ENCODE measurements at places on chromosomes 16 and 17.

DNA sequence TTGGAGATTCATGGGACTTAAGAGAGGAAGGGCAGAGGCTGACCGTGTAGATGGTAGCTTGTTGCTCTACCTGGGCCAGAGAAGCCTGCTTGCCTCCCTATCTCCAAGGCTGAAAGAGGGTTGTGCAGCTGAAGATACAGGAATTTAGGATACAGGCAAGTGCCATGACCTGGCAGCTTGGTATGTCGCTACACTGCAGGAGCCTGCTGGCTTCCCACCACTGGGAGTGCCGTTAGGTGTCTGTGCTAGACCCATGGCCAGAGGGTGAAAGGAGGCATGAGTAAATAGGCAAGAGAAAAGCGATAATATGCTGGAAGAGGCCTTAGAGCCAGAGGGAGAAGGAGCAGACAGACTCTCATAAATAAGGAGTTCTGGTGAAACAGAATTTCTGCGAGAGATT is 10.6 kb downstream of the NAA60 start:
- DNase-seq: no peak

- DNase-seq: no peak
Observed at GRCh38 chr16:88536971-88537751, 33.0 kb upstream of the ZC3H18 start.

DNA sequence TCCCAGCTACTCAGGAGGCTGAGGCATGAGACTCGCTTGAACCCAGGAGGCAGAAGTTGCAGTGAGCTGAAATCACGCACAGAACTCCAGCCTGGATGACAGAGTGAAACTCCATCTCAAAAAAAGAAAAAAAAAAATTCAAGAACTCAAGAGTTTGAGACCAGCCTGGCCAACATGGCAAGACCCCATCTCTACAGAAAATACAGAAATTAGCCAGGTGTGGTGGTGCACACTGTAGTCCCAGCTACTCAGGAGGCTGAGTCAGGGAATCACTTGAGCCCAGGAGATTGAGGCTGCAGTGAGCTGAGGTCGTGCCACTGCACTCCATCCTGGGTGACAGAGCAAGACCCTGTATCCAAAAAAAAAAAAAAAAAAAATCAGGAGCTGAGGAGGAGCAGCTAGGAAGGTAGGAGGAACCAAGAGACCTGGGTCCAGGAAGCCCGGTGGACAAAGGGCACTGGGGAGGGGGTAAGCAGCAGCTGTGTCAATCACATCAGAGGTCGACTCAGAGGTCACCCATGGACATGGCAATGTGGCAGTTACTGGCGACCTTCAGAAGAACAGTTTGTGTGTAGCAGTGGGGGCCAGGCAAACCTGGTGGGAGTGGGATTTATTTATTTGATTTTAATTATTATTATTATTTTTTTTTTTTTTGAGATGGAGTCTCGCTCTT is 11.1 kb upstream of the PRM1 start:
- no peak for DNase-seq

GRCh38 chr16:1275791-1276579 is 20.1 kb downstream of the TPSD1 start:
- DNase-seq: no peak

- DNase-seq: no peak
Observed at GRCh38 chr16:14050291-14051027, 20.7 kb upstream of the MRTFB start.

- DNase-seq: no peak
Observed at GRCh38 chr17:17303847-17304490, 796 bp downstream of the NT5M start.

DNA sequence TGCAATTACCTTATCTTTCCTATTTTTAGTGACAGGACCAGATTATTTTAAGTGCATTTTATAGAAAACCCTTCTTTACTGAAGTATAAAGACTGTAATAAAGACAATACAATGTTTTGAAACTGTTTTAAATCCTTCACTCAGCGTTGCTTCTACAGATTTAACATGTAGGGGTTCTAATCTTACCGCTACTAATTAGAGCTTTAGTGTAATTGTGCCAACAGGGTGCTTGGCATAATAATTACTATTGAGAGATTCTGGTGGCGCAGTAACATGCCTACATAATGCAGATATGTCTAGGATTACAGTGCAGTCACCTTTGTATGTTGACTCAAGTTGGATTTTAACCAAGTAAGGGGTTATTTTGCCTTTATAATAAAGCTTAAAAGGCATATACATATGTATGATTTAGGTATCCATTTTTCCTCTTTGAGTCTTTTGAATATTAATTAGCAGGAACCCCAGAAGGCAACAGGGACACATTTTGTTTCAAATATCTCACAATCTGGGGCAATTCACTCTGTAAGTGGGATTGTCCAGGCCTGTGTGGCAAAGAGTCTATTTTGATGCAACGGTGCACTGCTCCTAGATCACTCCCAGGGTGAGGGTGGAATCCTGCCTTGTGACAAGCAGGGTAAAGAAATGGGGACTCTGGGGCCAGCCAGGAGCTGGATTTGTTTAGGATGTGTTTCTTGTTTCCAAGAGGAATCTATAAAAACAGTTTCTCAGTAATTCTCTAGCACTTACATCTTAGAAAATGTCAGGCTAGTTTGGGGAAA is 604.7 kb upstream of the SALL1 start:
- no peak for DNase-seq

DNA sequence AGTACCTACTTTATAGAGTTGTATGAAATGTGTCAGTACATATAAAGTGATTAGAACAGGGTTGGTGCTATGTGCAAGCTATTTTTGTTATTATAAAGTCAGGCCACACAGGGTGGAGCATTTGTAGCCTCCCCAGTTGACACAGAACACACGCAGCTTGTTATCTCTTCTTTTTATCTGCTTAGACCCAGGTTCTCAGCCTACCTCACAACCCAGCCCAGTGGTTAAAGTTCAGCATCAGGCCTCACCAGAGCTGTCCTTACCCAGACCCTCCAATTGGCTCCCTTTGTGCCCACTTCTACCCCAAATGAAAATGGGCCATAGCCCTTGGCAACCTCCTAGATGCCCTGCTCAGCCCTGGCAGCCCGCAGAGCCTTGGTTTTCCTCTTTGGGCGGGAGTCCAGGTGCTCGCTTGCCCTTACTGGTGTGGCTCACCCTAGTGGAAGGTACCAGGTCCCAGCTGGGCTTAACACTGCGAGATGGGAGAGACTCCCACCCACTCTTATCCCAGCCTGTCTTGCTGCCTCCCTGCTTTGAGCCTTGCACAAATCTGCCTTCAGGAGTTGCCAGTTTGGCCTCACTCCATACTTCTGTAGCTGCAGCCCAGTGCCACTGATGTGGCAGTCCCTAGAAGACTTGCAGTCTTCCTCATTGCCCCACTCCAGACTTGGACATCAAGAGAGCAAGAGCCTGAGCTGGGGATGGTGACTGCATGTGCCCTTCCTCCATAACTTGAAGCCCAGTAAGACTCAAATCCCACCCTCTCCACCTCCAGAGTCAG is 1.1 kb upstream of the PIGS start:
- no peak for DNase-seq

DNA sequence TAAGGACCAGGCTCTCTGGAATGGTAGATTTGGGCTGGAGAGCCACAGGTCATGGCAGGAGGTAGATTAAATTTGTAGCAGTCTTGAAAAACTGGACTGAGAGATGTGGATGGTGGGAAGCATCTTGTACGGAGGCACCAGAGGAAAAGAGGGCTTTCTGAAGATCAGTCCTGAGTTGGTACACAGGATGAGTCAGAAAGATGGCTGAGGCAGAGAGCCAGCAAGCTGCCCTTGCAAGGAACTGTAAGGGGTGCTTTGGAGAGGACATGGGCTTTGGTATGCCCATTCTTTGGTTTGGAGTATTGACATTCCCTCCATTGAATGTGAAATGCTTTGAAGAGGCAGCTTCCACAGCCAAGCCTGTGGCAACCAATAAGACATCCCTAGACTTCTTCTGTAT is 55.9 kb downstream of the MYOCD start:
- DNase-seq: no peak

GRCh38 chr16:19749571-19750080 is 31.6 kb downstream of the IQCK start:
- DNase-seq: no peak

GRCh38 chr16:71811261-71811803 is 2.7 kb upstream of the AP1G1 start:
- DNase-seq: no peak

GRCh38 chr17:28367641-28368305 is 2.3 kb downstream of the VTN start:
- DNase-seq: no peak

- DNase-seq: no peak
Observed at GRCh38 chr17:69870091-69870530, 204.9 kb upstream of the KCNJ16 start.

DNA sequence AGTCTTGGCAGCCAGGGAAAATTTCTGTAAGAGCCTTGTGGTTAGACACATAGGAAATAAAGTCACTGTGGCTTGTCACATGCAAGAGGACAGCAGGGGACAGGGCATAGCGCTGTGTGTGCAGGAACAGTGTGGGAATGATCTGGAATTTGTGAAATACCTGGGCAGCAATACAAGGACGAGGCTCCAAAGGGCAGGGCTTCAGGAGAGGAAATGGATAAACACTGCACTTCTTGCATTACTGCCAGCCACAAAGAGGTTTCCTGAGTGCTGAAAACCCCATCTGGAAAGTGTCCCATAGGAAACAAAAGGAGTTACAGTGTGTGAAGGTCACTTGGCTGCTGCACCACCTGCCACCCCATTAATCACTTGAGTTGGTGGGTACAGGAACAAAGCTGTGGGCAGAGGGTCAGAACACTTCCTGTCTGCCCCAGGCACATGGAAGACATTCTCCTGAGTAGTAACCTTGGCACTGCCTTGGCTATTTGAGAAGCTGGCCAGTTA is 12.1 kb upstream of the HP start:
- no peak for DNase-seq

DNA sequence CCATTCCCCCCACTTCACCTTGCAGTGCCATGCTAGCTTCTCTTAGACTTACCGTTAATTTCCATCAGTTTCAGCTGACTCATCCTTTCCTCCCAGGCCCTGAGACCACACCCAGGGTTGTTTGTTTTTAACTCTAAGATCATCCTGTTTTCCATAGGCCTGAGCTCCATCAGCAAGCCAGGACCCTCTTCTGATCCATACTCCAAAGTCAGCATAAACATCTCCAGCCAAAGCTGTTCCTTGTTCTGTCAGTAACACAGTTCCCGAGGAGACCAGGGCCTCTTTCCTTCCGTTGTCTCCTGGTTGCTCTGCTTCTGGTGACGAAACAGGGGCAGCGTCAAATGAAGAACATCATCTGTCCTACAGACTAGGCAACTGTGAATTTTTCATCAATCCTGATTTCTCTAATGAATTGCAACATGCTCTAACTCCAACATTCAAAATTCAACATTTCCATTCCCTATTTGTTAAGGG is 83.8 kb upstream of the HNF1B start:
- no peak for DNase-seq

DNA sequence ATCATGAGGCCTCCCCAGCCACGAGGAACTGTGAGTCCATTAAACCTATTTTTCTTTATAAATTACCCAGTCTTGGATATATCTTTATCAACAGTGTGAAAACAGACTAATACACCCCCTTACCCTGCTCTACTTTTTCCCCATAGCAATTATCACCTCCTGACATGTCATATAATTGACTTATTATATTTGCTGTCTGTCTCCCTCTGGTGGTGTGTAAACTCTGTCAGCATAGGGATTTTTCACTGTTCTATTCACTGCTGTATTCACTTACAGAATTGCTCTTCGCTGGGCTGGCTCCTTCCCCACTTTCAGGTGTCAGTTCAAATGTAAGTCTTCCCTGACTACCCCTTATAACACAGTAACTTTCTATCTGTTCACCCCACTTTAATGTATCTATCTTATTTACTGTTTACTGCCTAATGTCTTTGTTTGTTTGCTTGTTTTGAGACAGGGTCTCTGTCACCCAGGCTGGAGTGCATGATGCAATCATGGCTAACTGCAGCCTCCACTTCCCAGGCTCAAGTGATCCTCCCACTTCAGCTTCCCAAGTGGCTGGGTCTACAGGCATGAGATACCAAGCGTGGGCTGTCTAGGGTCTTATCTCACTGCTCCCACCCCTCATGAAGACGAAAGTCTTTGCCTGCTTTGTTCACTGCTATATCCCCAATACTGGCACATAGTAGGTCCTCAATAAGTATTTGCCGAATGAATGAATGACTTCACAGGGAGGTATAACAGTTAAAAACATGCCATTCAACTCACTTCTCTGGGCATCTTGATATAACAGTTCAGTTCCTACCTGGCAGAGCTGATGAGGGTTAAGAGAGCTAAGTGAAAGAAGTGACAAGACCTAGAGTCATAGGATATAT is 52.4 kb upstream of the CDH3 start:
- DNase-seq: no peak

DNA sequence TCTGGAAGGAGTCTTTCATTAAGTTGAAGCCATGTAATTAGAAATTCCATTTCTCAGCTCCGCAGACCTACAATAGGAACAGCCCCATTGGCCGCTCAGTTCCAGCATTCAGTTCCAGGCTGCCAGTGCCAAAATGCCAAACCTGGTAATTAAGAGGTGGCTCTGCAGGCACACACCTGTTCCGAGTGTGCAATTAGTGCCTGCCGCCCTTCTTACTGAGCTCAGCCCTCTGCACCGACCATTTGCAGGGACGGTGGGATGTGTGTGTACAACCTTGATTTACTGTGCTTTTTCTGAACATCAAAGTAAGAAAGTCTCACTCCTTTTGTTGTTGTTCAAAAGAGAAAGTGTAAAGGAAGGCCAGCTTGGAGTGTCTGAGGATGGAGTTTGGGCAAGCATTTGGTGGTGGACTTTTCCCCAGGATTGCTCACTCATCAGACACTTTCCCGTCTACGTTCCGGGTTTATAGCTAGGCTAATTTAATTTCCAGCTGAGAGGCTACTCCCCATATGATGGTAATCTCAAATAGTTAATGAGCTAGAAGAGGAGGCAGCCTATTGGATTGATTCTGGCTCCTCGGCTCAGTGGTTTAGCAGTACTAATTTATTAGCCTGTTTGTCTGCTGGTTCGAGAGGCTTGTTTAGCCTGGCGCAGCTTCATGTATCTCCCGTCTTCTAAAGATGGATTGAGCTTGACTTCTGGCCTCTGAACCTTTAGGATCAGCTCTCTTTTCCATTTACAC is 20.0 kb downstream of the HS3ST3B1 start:
- no peak for DNase-seq

GRCh38 chr16:25143928-25144327 is 32.4 kb downstream of the LCMT1 start:
- DNase-seq: no peak

- no peak for DNase-seq
Observed at GRCh38 chr17:34484193-34484733, 95.1 kb upstream of the TMEM132E start.

GRCh38 chr17:55634702-55635101 is 88.0 kb downstream of the TMEM100 start:
- no peak for DNase-seq

DNA sequence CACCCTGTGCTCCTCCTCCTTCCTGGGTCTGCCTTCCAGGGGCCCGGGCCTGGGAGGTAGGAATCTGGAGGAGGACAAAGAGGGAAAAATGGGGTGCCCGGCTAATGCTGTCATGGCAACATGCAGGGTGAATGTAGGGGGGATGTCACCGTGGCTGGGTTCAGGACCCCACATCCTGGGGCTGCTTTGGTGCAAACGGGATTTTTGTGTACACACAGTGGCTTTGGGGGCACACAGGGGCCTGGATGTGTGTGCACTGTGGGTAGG is 37.0 kb upstream of the CDC42EP4 start:
- DNase-seq: no peak

- no peak for DNase-seq
Observed at GRCh38 chr16:73735018-73735417, 561.6 kb upstream of the PSMD7 start.

Data from stimulated activated CD4-positive, alpha-beta T cell treated with anti-CD3 and anti-CD28 coated beads, TNF-alpha, amount 100 ng/mL, for 48 hours (primary cell).